Stimulated activated CD4-positive, alpha-beta T cell treated with anti-CD3 and anti-CD28 coated beads, TNF-alpha, amount 100 ng/mL, for 1 hour (primary cell): ENCODE measurements at places on chromosomes 6 and 20.

DNA sequence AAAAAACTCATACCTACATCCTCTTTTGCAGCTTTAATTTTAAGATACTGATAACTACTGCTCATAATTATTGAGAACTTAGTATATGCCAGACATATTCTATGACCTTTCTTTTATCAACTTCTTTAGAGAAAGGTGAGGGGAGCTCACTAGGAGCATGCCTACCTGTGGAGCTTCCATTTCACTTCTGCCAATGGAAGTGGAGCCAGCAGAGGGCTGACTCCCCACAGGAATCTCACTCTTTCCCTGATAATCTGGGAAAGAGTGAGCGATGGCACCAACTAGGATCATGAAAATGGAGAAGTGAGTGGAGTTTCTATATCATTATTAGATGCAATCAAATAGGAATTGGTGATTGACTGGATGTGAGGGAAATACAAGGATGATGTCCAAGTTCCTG lies 484.9 kb downstream of the LMBRD1 start:
- DNase-seq: no peak

DNA sequence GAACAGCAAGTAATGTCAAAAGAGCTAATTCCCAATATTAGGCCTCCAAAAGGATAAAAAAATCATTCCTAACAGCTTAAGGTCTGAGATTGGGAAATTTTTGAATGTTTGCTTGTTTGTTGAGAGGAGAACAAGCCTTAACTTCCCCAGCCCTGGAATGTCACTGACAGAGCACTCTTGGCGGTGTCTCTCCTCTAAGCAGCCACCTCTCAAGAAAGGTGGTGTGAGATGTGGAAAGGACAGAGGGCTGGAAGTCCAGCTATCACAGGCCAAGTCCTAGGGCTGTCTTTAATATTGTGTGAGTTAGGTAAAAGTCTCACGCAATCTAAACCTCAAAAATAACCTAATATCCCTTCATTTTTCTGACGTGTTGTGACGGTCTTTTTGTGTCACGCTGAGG lies 101.6 kb downstream of the MTFR2 start:
- DNase-seq: no peak

DNA sequence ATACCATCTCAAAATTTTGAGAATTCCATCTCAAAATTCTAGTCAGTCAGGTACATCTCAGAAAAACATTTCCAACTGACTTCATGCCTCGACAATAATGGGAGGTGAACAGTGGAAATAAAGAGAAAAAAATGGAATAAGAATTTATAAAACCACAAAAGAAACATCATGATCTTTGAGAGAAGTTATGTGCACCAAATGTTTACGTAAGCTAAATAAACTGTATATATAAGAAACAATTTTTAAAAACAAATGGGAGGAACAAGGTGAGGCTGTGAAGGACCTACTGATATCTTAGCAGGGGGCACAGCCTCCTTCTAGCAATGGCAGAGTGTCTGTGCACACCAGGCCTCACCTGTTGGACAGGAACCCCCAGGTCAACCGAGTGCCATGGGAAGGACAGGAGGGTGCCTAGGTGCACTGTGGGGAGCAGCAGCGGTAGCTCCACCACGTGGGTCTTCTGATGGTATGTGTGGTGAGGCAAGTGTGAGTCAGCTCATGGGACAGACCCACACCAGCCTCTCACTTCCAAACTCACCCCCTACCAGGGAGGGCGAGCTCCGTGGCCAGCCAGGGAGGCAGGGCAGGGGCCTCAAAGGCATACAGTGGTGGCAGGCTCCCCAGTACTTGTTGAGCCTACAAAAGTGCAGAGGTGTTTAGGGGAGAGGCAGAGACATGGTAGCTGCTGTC lies 23.2 kb downstream of the DIDO1 start:
- DNase-seq: no peak

DNA sequence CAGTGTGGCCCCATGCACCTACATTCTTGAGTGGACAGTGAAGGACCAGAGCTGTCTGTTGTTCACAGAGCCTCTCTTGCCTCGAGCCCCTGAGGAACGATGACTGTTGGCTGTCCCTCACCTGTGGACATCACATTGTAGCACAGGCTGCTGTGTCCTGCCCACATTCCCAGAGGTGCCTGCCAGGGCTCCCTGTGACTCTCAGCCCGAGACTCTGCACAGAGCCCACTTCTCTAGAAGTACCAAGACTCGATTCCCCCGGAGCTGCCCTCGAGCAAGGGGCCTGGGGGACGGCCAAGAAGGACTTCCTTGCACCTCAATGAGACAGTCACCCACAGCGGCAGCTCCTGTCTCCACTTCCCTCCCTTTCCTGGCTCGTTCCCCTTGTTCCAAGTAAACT lies 28.6 kb upstream of the DLGAP4 start:
- no peak for DNase-seq

DNA sequence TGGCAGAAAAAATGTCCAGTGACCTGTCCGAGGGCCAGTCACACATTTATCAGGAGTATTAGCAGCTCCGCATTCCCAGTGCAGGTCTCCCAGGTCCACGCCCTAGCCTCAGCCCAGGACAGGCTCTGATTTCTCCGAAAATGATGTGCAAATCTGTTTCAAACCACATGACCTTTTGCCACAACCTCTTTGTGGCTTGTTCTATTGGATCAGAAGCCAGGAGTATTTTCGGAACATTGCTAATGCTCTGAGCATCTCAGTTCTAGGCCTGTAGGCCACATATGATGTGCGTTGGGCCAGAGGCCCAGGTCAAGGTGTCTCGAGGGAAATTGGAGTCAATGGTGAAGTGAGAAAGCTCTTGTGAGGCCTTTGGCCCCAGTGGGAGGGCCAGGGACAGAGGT lies 40.4 kb downstream of the SNX5 start:
- no peak for DNase-seq

DNA sequence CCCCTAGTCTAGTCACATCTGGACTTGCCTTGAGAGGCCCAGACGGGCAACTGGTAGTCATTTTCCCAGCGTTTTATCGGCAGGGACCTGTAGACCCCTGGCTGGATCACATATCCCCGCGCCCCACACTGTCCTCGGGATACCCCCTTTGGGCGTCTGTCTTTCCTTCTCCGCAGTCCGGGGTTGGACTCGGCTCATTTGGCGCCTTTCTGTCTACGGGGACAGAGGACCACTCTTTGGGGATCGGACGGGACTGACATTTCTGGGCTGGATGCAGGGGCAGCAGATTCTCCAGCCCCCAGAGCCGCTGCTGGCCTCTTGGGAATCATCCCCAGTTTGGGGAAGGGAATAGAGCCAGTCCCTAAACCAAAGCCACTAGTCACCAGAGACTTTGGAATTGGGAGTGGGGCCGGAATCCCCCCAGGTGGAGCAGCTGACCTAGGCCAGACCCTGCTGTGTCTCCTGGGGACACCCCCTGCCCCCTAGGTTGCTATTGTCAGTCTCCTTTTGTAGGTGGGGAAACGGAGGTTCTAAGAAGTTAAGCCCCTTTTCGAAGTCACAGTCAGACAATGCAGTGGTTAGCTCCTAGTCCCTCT lies 734 bp downstream of the FAM110A start:
- DNase-seq: no peak

- DNase-seq: no peak
These were observed 186.6 kb downstream of the MTHFD1L start for GRCh38 chr6:151052021-151052646.

GRCh38 chr6:110414669-110415068 lies 706 bp downstream of the DDO start:
- no peak for DNase-seq

GRCh38 chr20:19688031-19688806 lies 69.8 kb upstream of the RIN2 start:
- no peak for DNase-seq

- no peak for DNase-seq
These were observed 42.9 kb downstream of the C6orf132 start for GRCh38 chr6:42099340-42100028.

- no peak for DNase-seq
These were observed 1.2 kb upstream of the CDC25B start for GRCh38 chr20:3794701-3795420.

DNA sequence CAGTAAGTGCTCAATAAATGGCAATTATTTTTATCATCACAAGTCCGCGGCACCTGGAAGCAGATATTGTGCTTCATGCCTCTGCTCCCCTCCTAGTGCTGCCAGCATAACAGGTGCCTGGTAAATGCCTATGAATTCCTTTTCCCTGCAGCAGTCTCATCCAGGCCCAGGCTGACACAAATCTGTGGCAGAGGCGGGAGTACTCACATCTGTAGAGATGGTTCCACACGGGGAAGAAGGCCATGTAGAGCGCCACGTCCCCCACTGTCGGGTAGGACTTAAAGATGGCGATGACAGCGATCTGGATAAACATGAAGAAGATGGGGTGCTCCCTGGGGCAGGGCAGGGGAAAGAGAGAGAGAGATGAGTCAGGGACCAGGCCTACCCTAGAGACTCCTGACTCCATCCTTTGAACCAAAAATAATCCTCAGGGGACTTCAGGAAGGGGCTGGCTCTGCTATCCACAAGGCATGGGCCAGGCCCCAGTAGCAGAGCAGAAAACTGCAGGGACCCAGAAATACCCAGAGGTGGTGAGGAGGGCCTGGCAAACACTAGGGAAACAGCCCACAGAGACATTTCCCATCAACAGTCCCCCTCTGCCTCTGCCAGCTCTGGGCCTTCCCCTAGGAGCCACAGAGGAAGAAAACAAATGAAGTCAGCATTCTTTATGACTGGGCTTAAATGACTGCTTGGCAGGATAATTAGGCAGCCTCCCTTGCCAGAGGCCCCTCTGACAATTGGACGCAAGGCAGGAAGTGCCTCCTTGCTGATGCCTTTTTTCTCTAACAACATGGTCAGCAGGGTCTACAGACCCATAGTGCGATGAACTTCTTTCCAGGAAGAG lies 23.0 kb downstream of the MAP1LC3A start:
- DNase-seq: no peak
